ENCODE measurements at places on chromosomes 1 and 21. TPM values are rescaled to one million over a fixed set of nuclear protein-coding genes. Genes with fewer than 3 reads are reported as not detected.

DNA sequence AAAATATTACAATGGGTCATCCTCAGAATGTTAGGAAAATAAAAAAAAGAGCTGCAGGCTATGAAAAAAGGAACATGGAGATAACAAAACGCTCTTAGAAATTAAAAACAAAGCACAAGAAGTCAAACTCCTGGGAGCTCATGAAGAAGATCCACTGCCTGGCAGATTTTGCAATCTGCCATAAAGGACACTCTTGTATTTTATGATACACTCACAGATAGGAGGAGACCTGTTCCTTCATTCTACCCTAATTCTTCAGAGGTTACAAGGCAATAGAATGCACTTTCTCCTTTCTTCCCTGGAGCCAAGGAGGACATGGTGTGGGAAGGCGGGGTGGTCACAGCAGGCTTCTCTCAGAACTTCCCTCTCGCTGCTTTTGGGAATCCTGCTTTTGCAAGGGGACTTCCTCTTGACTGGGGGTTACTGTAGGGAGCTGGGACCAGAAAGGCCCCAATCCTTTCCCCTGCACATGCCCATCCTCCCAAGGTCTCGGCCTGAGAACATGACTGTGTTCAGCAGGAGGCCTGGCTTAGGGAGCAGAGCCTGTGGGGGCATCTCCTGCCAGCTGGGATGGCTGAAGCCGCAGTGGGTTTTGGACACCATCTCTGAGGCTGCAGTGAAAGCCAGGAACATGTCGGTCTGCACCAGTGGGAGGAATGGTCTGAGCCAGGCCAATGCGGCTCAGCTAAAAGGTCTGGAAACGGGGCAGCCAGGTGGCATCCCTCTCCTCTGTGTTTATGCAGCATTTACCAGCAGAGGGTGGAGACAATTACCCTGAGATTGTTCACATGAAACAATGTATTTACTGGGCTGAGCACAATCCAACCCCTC is 44.8 kb downstream of the GPR161 start:
- no peaks in the 10 kb centered on the region for H3K4me1 ChIP-seq
- H3K36me3 ChIP-seq = no peaks in the 10 kb centered on the region
- H3K27me3 ChIP-seq = no peaks in the 10 kb centered on the region
- H3K4me3 ChIP-seq = no peak overlapping the region
- H3K27ac ChIP-seq = no peak overlapping the region

DNA sequence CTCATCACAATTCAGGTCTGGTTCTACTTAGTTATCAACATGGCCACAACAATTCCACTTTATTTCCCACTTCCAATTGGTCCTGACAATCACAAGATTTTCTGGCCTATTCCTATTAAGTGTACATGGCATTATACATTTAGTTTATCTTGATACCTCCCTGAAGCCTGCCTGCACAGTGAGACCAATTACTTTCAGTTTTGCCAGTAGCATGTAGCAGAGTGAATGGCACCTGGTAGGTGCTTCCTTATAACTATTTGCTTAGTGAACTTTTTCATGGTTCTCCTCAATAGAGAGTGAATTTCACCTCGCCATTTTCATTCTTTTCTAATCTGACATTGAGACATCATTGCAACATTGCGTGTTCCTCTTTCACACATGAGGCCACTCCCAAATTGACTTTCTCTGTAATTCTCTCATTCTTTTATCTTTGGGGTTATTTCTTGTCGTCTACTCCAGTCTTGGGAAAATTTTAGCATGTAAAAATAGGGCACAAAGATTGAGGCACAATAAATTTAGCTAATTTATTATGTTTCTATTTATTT is 124.3 kb downstream of the DISC1 start:
- no peaks in the 10 kb centered on the region for H3K36me3 ChIP-seq
- no peak overlapping the region for H3K27ac ChIP-seq
- H3K4me3 ChIP-seq = no peak overlapping the region
- no peak for DNase-seq
- H3K4me1 ChIP-seq = no peaks in the 10 kb centered on the region
- no peaks in the 10 kb centered on the region for H3K27me3 ChIP-seq

- H3K27me3 ChIP-seq = no peaks in the 10 kb centered on the region
- no peak overlapping the region for H3K4me3 ChIP-seq
- no peaks in the 10 kb centered on the region for H3K36me3 ChIP-seq
- no peaks in the 10 kb centered on the region for H3K4me1 ChIP-seq
- DNase-seq = no peak
- no peak overlapping the region for H3K27ac ChIP-seq
Observed at GRCh38 chr1:99675292-99675691, 29.4 kb downstream of the PALMD start.

Gene CFAP74
- not detected for total RNA-seq

Gene TAS1R1
- total RNA-seq = not detected
